Effector memory CD8-positive, alpha-beta T cell (primary cell): ENCODE measurements at places on chromosomes 4 and X.

DNA sequence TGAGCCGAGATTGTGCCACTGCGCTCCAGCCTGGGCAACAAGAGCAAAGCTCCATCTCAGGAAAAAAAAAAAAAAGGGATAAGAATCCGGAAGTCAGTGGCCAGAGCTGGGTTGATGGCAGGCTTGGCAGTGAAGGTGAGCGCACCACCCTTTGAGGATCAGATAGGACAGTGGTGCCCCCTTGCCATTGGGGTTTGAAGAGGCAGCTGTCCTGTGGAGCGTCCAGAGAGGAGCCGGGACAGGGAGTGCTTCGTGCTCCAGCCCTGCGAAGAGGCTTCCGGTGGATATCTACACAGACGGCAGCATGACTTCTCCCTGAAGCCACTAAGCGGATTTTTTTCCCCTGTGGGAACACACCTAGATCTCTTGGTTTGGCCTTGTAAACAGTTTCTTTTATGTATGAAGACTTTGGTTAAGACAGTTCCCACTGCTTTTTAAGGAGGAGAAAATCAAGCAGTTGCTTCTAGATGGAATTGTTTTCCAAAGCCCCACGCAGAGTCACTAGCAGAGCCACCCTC lies 6.5 kb downstream of the TBC1D14 start:
- DNase-seq = no peak

GRCh38 chr4:152708361-152708760 lies 28.6 kb upstream of the TMEM154 start:
- DNase-seq = no peak

- DNase-seq = no peak
Observed at GRCh38 chr4:181008164-181008563, 1235.0 kb upstream of the TENM3 start.

GRCh38 chr4:143082701-143083100 lies 102.0 kb upstream of the USP38 start:
- no peak for DNase-seq

GRCh38 chr4:6275898-6276806 lies 6.5 kb downstream of the WFS1 start:
- DNase-seq = no peak
